ENCODE measurements at places on chromosomes 11 and 22.
A peak's percentile ranks its signal among the peaks of the same experiment; 100 is the strongest.

DNA sequence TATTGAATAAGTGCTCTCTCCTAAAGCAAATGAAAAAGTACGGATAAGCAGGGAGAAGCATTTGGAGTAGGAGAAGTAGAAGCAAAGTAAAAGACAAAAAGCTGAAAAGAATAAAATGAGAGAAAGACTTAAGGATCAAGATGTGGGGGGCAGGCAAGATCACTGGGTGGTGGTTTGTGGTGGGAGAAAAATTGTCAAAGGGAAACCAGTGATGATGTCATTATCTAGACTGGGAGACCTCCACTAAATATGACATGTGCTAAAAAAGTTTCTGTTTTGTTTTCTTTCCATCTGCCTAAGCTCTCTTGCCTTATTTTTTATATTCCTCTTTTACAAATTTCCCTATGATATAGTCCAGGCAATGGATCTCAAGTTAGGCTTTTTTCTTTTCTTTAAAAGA lies 14.8 kb upstream of the MAML2 start:
- no peak for DNase-seq

- no peak for DNase-seq
Measured at GRCh38 chr11:122044086-122044485, 71.9 kb downstream of the BLID start.

GRCh38 chr22:38792833-38793232 lies 1.1 kb downstream of the DNAL4 start:
- DNase-seq, result peak; percentile 42

- DNase-seq, result no peak
Measured at GRCh38 chr11:44328138-44328660, 18.3 kb upstream of the ALX4 start.

- no peak for DNase-seq
Measured at GRCh38 chr11:44356351-44356750, 46.4 kb upstream of the ALX4 start.

- no peak for DNase-seq
Measured at GRCh38 chr11:74005721-74006517, 3.0 kb downstream of the UCP3 start.

- no peak for DNase-seq
Measured at GRCh38 chr11:121486054-121486453, 33.3 kb upstream of the SORL1-AS1 start.

Data from CD4-positive, alpha-beta T cell treated with Interleukin-2 at 100 ng/mL for 4 hours (primary cell).